Ovary (tissue), 10 donors: ENCODE measurements at places on chromosomes 6 and 20. TPM values are rescaled to one million over a fixed set of nuclear protein-coding genes. Genes with fewer than 3 reads are reported as not detected.

TRIM40 gene
- total RNA-seq = not detected

RGS17 gene
- total RNA-seq = 0.36 TPM

TRDN gene
- 5.7 TPM for total RNA-seq

HTR1E gene
- 2.9 TPM for total RNA-seq

TMEM244 gene
- not detected for total RNA-seq

PGK2 gene
- not detected for total RNA-seq

DNA sequence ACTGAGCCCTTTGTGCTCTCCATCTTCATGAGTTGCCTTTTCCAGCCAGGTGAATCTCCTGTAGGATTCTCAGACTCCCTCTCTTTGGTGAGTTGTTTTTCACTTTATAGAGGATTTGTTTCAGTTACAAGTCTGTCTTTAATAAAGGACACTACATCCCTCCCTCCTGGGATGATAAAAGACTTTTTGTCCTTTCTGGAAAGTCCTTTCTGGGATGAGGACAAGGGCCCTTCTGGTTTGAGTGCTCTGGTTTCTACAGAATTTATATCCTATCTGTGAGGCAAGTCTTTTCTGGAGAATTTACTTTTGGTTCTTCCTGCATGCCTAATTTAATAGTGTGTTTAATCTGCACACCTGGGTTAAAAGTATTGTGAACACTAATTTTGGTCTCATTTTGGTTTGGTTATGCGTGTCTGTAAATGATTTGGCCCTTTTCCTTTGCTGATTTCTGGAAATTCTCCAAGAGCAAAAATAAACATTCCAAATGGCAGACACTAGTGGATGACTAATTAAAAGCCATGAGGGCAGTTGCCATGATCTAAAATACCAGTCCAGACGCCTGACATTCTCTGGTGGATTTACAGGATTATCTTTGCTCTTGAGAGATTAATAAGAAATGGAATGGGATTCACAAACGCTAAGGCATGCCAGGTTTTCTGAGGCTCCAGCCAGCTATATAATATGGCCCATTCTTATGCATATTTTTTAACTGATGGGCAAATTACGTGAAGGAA is 44.8 kb downstream of the TCP11 start:
- no peaks in the 10 kb centered on the region for H3K36me3 ChIP-seq
- H3K27ac ChIP-seq = no peak overlapping the region
- DNase-seq = no peak

GRCh38 chr6:90319044-90319443 is 22.4 kb upstream of the BACH2 start:
- H3K4me1 ChIP-seq = no peaks in the 10 kb centered on the region
- H3K27me3 ChIP-seq = no peaks in the 10 kb centered on the region
- H3K27ac ChIP-seq = no peak overlapping the region
- H3K4me3 ChIP-seq = no peak overlapping the region
- no peaks in the 10 kb centered on the region for H3K36me3 ChIP-seq
- DNase-seq = no peak

DNA sequence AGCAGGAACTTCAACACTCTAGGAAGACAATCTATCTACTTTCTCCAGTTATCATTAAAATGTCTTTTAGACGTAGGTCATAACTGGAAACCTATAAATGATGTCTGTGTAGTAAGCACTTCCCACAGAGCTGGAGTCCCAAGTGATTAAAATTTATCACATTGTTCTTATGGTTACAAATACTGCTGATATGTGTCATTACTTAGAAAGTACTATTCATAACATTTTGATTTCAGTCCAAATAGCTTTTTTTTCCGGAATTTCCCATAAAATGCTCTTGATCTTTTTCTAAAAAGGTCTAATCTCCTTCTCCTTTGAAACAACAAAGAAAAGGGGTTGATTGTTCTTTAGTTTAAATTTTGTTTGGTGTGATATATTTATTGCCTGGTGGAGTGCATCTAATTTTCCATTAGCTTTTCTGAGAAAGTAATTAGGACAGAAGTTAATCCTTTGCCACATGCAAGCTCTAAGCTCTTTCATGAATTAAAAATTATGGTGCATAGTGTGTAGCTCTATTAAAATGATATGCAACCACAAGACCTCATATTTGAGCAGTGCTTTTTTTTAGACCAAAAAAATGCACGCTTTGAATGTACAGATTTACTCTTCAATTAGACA is 132.7 kb upstream of the TCF21 start:
- peaks cover 20% of the 10 kb centered on the region for H3K4me1 ChIP-seq
- no peak overlapping the region for H3K4me3 ChIP-seq
- H3K27ac ChIP-seq = no peak overlapping the region
- no peaks in the 10 kb centered on the region for H3K27me3 ChIP-seq
- DNase-seq = no peak

DNA sequence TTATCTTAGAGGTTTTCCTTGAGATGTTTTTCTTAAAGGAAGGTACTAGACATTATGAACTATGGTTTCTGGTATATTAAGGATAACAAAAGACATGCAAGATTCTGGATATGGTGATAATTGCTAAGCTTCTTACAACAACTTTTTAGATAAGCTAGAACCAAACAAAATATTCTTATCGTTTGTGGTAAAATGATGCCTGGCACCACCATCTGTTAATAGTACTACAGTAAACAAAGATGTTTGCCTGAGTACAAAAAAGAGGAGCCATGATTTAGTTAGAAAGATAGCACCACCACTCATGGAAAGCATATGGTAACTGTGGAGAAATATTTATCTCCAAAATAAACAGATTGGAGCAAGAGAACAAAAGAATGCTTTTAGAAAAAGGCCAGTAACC is 747.3 kb downstream of the COL12A1 start:
- no peak overlapping the region for H3K4me3 ChIP-seq
- no peak for DNase-seq
- H3K27ac ChIP-seq = no peak overlapping the region
- H3K27me3 ChIP-seq = no peaks in the 10 kb centered on the region
- no peaks in the 10 kb centered on the region for H3K36me3 ChIP-seq

GRCh38 chr6:84074988-84075781 is 41.6 kb downstream of the MRAP2 start:
- no peaks in the 10 kb centered on the region for H3K27me3 ChIP-seq
- peak; percentile 18 for DNase-seq
- no peak overlapping the region for H3K27ac ChIP-seq
- H3K36me3 ChIP-seq = no peaks in the 10 kb centered on the region
- no peaks in the 10 kb centered on the region for H3K4me1 ChIP-seq

GRCh38 chr6:24655215-24655614 is 9.2 kb upstream of the KIAA0319 start:
- peaks cover 2% of the 10 kb centered on the region for H3K4me1 ChIP-seq
- H3K36me3 ChIP-seq = no peaks in the 10 kb centered on the region

DNA sequence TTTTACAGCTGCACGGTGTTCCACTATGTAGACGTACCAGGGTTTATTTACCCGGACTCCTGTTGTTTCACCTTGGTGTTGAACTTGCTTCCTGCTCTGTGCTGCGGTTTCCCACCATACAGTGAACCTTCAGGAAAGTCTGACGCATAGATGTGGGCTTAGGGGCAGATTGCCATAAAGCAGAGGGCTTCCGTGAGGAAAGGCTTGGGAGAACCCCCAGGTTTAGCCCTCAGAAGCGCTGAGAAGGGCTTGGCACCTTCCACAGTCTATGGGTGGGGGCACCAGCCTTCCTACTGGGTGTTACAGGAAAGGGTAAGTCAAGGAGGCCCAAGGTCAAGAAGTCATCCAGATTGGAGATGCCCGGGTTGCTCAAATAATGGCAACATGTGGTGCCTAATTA is 19.2 kb upstream of the MRPS18A start:
- DNase-seq = no peak
- no peaks in the 10 kb centered on the region for H3K27me3 ChIP-seq
- peaks cover 21% of the 10 kb centered on the region for H3K4me1 ChIP-seq
- H3K4me3 ChIP-seq = no peak overlapping the region
